ENCODE measurements at places on chromosomes 3 and 15.

DNA sequence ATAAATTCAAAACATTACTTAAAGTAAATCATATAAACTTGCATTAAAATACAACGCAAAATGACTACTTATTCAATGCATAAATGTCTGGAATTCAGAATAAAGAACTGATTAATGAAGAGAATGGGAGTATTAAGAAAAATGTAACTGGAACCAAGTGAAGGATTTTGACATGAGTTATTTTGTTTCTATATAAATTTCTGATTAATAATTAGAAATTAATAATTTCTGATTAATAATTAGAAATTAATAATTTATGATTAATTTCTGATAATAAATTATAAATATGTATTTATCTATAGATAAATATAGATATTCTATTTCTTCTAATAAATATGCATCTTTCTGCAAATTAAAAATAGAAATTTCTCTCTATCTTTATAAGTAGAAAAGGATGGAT lies 160.0 kb upstream of the STRIT1 start:
- no peak for DNase-seq

GRCh38 chr3:44000586-44000985 lies 241.1 kb upstream of the TOPAZ1 start:
- DNase-seq: no peak

DNA sequence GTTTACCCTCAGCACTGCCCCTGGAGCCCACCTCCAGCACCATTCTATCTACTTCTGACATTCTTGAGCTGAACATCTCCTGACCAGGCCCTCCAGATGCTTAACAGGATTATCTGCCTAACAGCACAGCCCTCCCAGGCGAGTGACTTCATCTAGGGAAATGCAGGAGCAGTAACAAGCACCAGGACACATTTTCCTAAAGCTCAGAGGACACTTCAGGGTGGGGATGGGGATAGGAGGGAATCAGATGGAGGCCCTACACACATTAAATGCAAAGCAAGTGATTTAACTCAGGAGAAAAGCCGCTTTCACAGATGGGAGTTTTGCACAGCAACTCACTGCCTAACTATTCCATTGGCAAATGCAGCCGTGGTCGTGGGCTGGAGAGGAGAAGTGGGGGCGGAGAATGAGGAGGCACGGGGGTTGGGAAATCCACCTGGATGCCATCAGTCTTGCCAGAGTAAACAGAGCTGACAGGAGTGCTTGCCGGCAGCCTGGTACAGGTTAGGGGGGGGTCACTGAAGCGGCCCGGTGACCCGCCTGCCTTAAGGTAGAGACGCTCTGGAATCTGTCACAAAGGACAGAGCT lies 21.3 kb upstream of the BNC1 start:
- no peak for DNase-seq

- DNase-seq: peak; percentile 78
Measured at GRCh38 chr15:84747416-84748273, 747 bp upstream of the ZNF592 start.

- DNase-seq: no peak
Measured at GRCh38 chr3:113249111-113249510, 37.8 kb downstream of the BOC start.

GRCh38 chr3:8446845-8447244 lies 54.8 kb upstream of the LMCD1 start:
- no peak for DNase-seq

DNA sequence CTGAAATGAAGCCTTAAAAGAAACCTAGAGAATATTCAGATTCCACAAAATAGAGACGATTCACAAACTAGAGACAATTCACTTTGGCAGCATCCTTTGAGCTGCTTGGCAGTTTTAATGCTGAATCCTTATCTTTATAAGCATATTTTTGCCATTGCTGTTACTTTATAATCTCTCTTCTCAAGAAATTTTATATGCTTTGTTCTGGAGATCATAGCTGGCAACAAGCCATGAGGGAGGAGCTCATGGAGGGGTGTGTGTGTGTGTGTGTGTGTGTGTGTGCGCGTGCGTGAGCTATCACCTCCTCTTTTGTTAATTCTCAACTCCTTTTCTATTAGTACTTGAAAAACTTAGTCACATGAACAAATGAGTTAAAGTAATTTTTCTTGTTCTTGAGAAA lies 495.0 kb upstream of the RGMA start:
- DNase-seq: no peak

GRCh38 chr15:33068007-33068481 lies 126.5 kb downstream of the FMN1 start:
- no peak for DNase-seq

DNA sequence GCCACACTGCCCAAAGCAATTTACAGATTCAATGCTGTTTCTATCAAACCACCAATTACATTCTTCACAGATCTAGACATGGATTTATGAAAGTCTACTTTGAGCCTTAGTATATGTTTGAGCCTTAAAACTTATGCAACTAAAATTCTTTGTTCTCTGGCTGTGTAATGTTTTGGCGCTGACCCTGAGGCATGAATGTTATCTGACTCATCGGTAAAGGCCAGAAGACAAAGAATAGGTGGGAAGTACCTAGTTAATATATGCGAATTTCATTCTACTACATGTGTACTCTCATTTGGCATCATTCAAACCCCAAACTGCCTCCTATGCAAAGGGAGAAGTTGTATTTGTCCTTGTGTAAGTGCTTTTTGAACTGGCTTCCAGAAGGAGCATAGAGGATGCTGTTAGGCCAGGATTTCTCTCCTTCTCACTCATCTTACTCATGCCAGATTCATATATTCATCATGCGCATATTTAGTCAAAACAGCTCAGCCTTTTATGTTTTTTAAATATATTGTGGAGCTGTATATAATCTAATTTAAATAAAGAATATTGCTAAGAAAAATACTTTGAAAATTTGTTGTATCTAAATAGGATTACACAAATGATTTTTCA lies 204.2 kb downstream of the NFKBIZ start:
- no peak for DNase-seq

- no peak for DNase-seq
Measured at GRCh38 chr15:98537516-98538060, 110.8 kb upstream of the IGF1R start.

GRCh38 chr3:186411994-186412393 lies 50.0 kb upstream of the DGKG start:
- DNase-seq: no peak

DNA sequence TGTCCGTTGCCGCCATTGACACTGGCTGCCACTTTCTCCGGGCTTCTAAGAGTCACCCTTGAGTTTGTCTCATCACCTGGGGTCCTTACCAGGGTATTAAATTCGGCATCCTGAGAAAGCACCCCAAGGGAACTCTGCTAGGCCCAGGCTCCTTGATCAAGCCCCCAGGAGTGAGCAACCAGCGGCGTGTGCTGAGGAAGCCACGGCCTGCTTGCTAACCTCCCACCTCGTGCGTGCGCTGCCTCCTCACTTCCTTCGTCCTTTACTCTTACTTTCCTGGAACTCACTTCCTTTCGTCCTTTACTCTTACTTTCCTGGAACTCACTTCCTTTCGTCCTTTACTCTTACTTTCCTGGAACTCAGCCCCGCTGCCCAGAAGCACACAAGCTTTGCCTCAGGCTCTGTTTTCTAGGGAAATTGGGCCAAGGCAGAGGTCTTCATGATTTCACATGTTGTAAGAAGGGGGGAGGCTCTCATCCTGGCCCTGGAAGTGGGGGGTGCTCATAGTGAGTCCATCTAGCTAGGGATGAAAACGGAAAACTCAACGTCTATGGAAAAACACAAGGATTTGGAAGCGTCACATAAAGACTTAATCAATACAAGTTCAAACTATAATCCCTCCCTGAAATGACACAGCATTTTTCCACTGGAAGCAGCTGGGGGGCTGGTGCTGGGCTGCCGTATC lies 36.7 kb upstream of the BDH1 start:
- DNase-seq: no peak

DNA sequence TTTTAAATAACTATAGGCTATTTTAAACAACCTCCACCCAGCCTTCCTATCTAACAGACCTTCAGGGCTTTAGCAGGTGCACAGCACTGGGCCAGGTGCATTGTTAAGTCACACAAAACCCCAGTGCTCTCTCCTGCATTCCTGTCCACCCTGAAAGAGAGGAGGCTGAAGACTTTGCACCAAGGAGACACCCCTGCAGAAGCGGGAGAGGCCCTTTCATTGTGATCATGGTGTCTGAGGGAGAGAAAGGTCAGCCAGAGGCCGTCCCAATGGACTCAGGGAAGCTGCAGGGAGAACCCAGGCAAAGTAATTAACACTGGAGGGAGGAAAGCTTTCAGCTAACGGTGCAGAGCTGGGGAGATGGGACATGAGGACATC lies 5.2 kb downstream of the LRIG1 start:
- DNase-seq: no peak

- no peak for DNase-seq
Measured at GRCh38 chr15:31264559-31265089, 62.0 kb upstream of the KLF13 start.

DNA sequence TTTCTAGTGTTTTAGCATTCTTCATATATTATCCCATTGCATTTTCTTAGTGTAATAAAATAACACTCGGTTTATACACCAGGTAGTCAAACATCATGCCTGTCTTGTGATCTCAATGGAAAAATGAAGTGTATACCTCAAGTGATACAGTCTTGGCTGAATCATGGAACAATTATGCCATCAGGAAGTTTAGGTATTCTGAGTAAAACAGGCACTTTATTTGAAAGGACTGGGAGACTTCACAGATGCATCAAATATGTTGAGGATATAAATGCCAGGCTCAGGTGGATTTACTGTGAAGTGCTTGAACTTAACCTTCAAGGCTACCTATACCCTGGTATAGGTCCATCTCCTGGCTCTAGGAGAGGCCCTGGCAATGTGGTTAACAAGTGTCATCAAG lies 8.5 kb downstream of the TGFBR2 start:
- no peak for DNase-seq

GRCh38 chr15:62296756-62297507 lies 131.8 kb upstream of the C2CD4B start:
- DNase-seq: no peak

- no peak for DNase-seq
Measured at GRCh38 chr15:31292391-31293015, 34.1 kb upstream of the KLF13 start.
